ENCODE measurements at places on chromosomes 12 and 14.

DNA sequence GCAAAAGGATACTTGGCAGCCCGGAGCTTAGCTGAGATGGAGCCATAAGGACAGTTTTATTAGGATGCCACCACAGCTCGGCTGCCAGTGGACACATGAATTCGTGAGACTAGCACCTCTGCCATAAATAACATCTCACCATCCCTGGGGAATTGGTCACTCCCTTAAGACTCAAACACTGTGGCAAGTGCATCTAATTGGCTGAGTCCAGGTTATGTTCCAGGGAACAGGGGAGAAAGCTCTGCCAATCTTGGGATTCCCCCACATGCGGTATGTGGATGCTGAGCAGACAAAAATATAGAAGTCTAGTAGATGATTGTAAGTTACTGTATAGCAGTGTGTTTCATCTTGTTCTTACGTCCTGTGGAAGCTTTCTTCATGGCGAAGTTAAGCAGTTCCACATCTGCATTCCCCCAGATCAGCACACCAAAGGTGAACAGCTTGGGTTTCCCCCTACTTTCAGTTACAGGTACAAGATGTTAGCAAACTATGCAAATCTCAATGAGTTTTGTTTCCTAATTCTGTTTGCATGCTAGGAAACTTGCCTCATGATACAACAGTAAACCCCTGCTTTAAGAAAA is 131.1 kb downstream of the ETV6 start:
- DNase-seq = no peak

DNA sequence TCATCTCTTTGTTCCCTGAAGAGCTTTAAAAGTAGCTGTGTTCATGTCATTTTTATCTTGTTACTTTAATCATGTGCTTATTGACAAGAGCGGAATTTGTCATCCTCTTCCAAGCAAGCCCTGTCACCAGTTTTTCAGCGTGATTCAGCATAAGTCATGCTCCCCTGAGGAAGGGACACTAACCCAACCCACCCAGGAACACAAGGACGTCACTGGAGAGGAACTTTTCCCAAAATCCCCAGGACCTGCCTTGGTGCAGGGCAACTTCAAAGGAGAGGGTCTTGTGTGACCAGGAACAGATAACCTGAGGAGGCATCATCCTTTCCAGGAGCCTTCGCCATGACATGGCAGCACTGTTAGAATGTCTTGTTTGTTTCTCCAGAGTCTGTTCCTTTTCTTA is 107.1 kb upstream of the DIO3 start:
- DNase-seq = no peak

GRCh38 chr14:22414876-22415604 is 174.0 kb downstream of the DAD1 start:
- DNase-seq = no peak

DNA sequence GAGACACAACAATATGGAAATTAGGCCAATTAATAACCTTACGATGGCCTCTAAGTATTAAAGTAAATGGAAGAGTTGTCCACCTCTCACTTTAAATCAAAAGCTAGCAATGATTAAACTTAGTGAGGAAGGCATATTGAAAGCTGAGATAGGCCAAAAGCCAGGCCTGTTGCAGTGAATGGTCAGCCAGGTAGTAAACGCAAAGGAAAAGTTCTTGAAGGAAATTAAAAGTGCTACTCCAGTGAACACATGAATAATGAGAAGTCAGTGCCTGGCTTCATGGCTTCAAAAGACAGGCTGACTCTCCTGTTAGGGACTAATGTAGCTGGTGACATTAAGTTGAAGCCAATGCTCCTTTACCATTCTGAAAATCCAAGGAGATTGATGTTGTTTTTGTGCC is 135.3 kb downstream of the NDUFA12 start:
- DNase-seq = no peak

DNA sequence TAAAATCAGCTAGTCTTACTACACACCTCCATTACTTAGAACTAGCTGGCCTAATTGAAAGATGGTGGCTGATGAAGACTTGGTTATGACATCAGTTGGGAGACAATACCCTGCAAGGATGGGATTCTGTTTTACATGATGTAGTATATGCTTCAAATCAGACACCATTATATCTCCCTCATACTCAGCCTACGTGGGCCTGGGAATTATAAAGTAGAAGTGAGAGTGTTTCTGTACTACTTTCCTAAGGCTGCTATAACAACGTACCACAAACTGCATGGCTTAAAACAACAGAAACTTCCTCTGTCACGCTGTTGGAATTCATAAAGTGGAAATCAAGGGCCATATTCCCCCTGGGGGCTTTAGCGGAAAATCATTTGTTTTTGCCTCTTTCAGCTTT is 190.4 kb downstream of the PAH start:
- DNase-seq = no peak

DNA sequence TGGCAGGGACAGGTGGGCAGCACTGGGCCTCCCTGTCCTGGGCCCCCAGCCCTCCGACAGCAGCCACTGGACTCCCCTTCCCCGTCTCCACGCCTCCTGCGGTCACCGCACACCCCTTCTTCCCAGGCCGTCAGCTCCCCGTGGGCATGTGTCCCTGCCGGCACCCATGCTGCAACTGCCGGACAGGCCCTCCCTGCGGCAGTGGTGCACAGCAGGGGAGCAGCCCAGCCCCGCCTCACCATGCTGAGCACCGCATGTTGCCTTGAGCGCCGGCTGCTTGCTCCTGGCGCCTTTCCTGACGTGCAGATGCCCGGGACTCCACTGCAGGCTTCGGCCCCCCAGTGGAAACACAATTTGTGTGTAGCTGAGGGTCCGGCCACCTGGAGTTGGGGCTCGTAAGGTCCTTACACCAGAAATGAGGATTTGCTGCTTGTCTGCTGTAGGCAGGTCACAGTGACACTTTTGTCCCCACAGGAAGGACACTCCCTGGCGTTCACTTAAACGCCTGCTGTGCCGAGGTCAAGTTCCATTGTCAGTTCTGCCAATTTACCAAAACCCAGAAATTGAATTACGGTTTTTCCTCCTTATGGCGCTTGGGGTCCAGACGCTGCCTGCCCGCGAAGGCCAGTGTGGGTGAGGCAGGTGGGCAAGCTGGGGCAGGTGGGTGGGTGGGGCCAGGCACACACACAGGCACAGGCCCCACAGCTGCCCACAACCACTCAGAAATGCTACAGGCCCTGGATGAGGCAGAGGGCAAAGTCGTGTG is 28.2 kb upstream of the MMP17 start:
- DNase-seq = no peak

DNA sequence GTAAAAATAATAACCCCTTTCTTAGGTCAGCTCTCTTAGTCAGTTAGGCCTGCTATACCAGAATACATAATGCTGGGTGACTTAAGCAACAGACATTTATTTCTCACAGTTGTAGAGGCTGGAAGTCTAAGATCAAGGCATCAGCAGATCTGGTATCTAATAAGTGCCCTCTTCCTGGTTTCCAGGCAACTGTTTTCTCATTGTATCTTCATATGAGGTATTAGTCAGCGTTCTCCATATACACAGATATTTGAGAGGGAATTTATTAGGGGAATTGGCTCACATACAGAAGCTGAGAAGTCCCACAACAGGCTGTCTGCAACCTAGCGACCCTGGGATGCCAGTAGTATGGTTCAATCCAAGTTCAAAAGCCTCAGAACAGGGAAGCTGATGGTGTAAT is 896.0 kb downstream of the GALC start:
- DNase-seq = no peak

GRCh38 chr12:48818831-48819590 is 715 bp downstream of the CACNB3 start:
- no peak for DNase-seq

DNA sequence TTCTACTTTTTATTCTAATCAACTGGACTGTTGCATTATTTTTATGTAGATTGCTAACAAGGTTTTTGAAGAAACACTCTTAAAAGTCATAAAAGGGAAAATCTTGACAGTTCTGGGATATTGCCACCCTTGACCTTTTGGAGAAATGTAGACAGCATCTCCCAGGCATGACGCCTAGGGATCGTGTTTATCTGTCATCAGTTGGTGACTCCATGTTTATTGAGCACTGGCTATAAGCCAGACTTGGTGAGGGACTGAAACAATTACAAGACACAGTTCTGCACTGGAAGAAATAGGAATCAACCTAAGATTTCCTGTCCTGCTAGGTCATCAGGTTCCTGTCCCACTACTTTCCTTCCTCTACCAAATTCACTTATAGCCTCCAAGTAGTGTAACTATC is 34.5 kb downstream of the HMGA2 start:
- DNase-seq = no peak

DNA sequence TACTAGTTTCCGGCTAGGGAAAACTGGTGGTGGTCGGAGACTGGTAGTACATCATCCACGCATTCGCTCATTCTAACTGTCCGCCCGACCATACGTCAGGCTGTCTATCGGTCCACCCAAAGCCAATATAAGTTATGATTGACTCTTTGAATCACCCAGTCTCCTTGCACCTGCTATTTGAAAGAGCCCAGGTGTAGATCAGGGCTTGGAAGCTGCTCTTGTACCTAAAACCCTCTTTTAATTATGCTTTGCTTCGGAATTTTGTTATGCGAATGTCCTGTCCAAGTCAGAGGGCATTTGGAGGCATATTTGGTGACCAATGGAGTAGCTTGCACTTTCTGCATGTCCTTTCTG is 5.7 kb upstream of the NKX2-1 start:
- no peak for DNase-seq

DNA sequence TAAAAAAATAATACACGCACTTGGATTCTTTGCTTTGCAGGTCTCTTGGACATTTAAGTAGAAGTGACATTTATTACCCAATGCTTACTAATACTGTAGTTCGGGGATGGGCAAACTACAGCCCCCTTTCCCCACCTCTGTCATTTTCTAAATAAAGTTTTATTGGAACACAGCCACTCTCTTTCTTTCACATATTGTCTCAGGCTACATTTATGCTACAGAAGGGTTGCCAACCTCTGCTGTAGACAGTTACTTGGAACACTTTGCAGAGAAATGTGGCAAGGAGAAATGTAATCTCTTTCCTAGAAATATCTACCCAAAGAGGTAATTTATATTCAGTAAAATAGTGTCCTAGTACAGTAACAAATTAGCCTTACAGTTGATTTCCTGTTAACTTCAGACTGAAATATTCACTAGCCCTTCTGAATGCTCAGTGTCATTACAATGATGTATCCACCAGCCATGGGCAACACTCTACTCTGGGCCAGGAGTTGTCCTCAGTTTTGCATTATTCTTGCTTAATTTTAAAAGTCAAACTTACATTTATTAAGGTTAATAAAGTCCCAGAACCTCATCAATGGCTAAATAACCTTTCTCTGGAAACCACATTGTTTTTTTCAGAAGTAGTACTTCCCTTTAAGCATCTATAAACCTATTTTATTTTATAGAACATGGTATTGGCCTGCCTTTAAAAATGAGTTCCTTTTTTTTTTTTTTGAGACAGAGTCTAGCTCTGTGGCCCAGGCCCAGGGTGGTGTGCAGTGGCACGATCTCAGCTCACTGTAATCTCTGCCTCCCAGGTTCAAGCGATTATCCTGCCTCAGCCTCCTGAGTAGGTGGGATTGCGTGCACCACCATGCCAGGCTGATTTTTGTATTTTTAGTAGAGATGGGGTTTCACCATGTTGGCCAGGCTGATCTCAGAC is 269.6 kb upstream of the AMIGO2 start:
- no peak for DNase-seq

DNA sequence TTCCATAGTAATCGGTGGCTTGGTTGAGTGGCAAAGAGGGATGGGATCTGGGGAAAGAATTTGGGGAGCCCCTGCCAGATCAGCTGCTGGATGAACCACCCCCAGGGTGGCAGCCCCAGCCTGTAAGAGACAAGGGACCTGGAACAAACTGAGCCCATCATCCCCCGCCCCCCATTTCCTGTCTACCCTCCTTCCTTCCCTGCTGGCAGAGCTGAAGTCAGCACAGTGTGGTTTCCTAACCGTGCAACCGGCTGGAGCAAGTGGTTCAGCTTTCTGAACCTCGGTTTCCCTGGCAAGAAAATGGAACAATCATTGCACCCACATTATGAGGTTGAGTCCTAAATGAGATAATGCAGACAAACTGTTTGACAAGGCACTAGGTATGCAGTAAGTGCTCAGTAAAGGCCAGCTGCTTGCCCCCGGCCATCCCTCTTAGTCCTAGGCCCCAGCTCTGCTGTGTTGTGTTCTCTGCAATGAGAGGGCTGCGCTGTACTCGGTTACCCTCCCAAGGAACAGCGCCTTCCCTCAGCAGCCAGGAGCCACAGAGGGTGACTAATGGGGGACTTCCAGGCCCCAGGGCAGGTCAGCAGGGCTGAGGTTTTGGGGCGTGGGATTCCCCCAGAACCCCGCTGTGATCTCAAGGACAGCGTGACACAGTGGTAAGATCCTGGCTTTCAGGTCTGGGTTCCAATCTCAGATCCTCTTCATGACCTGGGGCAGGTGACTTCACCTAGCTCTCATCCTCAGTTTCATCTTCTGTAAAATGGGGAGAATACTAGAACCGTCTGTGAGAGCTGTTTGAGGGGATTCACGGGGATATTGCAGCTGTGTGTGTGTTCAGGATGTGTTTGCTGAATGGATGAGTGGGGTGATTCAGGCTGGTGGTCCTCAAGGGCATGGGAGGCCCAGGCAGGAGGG is 16.5 kb downstream of the SELPLG start:
- DNase-seq = peak; percentile 63

GRCh38 chr12:59980476-59980875 is 384.6 kb downstream of the SLC16A7 start:
- DNase-seq = no peak

DNA sequence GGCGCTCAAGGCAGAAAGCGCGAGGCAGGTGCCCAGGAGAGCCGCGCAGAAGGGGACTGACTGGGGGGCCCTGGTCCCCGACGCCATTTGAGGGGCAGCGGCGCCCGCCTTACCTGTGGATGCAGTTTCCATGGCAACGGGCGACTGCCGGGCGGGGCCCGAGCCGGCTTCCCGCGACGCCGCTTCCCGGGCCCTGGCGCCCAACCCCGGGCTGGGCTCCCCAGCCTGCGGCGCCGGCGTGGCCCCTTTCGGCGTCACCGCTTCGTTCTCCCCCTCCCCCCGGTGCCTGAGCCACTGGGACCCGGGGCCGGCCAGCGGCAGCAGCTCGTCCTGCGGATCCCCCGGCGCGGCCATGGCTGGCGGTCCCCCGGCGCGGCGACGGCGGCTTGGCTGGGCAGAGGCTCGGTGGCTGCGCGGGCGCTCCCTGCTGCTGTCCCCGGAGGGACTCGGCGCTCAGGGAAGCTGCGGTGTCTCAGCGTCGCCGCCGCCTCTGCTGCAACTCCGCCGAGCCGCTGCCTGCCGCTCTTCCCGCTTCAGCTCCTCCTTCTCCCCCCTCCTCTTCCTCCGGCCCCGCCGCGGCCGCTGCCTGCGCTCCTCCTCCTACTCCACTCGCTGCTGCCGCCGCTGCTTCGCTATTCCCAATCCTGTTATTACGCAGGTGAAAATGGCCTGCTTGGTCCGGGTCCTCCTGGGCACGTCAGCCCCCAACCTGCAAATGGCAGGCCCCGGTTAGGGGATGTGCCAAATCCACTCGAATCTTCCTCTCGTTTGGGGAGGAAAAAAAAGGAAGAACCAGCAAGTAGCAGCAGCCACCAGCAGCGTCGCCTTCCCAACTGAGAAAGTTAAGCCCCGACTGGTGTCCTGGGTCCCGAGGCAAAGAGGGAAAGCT is at the start of gene RTN1:
TSS of gene RTN1 (minus strand) at position 500 of the 889 bp plus-strand sequence. CDS start at position 354, 146 bp downstream.
- DNase-seq = no peak

DNA sequence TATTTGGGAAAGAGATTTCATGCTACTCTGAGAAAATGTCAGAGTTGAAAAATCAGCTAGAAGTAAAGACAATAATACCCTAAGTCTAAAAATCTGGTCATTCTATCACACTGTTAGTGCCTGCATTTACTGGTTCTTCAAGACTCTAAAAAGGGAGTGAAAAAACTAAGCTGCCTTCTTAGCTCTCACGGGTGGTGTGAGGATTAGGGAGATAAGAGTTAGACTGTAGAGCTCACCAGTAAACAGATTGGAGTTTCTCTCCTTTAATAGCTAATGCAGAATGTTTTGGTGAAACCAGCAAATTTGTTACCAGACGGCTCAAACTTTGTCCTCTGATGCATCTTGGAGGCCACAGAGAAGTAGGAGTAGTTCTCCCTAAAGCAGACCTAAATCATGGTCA is 135.0 kb upstream of the OTX2 start:
- DNase-seq = no peak
